ENCODE measurements at places on chromosomes 3 and 15.

DNA sequence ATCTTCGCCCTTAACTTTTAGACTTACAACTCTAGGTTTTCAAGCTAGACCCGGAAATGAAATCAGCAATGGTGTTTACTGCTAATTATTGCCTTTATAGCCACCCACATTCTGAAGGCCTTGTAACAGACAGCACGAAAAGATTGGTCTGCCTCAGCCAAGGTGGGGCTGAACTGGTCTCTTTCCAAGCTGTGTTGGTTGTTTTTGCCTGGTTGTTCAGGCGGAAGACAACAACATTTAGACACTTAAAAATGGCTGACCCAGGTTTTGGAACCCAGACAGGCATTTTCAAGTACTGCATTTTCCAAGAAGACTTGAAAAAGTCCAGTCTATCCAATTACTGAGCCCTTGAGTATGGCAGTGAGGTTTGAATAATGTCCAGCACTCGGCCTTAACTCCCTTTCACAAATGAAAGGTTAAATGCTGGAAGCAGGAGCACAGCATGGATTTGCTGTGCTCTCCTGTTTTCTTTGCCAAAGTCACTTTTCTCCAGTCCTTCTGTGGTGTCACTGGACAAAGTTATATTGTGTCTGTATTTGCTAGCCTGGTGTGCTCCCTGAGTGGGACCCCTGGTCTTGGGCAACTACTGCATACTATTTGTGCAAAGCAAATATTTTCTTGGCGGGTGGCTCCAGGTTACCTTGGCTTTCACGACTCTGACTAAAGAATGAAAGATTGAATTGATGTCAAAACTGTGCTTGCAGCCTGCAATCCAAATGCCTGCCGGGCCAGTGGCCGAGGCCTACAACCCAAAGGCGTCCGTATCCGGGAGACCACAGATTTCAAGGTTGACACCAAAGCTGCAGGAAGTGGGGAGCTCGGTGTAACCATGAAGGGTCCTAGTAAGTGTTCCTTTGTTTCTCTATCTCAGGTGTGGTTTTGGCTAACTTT lies 93.5 kb downstream of the FLNB start:
- DNase-seq, result no peak

- DNase-seq, result no peak
Observed at GRCh38 chr3:133896002-133896761, 500 bp upstream of the RAB6B start.

GRCh38 chr3:168322941-168323340 lies 227.2 kb upstream of the GOLIM4 start:
- no peak for DNase-seq

- no peak for DNase-seq
Observed at GRCh38 chr3:49626101-49626581, 48.0 kb upstream of the APEH start.

GRCh38 chr3:172517859-172518466 lies 5.3 kb downstream of the TNFSF10 start:
- no peak for DNase-seq

DNA sequence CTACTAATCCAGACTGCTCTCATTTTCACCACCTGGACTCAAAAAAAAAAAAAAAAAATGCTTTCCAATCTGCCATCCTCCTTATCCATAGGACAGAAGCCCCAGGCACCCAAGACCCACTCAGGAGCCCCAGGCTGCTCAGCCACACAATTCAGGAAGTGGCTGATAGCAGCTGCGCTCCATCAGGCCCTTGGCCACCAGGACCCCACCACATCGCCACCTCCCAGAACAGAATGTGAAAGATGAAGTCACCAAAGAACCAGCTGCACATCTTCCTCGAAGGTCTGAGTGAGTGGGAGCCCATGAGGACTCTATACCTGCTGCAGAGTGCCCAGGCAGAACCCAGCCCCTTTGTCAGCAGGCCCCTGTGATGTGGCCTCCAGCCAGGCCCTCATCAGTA lies 19.5 kb downstream of the POC1A start:
- no peak for DNase-seq

DNA sequence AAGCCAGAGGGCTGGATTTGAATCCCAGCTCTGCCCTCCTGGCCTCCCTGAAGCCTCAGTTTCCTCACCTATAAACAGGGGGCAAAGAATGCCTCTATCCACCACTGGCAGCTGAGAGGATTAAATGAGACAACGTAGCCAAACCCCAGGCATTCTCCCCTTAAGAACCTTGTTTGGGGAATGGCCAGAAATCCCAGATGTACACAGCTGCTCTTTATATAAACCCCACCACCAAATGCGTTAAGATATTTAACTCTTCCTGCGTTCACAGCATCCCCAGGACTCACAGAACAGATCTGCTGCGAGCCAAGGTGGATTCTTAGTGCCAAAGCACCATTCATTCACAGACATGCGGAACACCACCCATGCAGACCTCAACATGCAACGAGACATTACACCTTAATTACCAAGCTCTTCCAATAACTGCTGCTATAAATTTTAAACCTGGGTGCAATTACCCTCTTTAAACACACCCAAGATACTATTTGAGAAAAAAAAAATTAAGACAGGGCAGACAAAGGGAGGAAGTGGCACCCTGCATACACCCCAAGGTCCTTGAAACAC lies 5.2 kb downstream of the TLE3 start:
- DNase-seq, result no peak

DNA sequence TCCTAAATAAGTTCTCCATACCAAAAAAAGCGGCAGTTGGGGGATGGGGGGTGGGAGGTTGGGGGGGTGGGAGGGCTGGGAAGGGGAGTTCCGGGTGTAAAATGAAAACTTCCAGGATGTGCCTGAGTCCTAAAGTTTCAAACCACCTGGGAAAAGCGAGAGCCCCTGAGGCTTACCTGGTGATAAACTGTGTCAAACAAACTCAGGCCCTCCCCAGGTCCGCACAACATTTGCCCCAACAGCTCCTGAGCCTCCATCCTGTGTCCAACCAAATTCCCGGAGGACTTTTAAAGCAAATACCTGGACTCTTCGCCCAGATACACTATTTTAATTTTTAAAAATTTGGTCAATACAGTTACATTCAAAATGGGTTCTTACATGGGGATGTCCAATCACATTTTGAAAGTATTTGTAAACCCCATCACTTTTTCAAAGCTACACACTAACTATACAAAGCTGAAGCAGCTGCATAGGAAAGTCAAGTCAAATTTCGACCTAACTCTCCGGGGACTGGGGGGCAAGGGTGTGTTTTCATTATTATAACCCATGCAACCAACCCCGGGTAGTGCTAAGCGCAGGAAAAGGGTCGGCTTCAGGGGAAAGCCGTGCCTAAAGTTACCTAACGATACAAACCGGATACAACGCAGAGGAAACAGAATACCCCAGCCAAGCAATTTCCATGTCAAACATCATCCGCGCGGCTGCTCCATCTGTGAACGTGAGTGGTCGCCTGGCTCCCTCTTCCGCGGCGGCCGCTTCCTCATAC lies 685 bp upstream of the FOXB1 start:
- no peak for DNase-seq

- DNase-seq, result no peak
Observed at GRCh38 chr3:31853580-31853979, 127.5 kb downstream of the OSBPL10 start.

DNA sequence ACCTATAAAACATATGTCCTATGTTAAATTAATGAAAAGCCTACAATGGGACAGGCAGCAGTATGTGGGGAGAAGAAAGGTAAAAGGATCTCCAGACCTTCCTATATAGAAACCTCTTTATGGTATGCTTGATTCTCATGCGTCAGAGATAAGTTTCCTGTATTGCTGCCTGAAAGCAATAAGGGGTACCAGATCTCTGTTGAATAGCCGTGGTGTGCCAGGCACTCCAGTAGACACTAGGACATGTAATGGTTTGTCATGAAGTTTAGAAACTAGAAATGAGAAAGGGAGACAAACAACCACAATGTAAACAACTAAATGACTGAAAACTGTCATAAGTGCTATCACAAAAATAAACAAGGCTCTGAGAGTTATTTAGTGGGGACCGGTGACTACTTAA lies 168.1 kb downstream of the EFHB start:
- no peak for DNase-seq

DNA sequence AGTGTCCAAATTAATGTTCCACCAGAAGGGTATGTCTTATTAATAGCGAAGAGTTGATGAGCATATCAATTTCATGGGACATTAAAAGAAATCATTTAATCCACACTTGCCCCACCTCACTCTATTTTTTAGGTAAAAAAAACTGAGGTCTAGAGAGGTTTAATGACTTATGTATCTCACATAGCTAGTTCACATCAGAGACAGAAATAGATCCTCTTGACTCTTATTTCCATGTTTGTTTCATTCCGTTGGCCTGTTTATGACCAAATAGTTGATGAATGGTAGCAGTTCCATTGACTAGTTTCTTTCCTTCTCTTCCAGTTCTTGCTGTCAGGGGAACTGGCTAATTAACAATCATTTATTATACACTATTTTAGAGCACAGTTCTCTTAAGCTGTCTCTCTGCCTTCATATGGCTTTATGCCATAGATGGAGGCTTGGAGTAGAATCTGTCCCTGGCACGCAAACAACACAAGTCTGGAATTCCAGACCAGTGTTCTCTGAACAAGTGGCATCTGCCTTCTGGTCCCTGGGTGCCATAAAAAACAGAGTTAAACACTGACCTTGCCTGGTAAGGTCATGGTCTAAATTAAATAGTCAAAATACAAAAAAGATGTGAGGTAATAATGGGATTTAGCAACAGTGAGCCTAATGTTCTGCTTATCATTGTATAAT lies 220.0 kb upstream of the CGNL1 start:
- no peak for DNase-seq

GRCh38 chr3:60304112-60304511 lies 947.1 kb downstream of the FHIT start:
- no peak for DNase-seq

- no peak for DNase-seq
Observed at GRCh38 chr3:129822679-129823078, 70.8 kb downstream of the TMCC1 start.

- no peak for DNase-seq
Observed at GRCh38 chr15:80743189-80743833, 35.9 kb upstream of the CEMIP start.

- no peak for DNase-seq
Observed at GRCh38 chr15:78638658-78639314, 2.2 kb downstream of the CHRNB4 start.

DNA sequence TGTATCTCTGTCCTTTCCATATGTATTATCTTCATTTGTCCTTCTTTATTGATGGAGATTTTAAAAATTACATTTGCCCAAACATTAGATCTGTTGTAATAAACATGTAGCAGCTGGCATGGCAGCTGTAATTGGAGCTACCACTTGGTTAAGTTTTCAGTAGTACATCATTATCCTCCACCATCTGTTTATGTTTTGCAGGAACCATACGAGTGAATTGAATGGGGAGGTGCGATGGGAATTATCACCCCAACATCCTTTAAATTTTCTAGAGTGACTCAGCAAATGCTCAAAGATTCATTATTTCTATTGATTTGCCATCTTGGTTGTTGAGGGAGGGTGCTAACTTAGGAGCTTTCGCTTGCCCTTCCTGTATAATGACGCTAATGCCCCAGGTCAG lies 32.6 kb upstream of the NOX5 start:
- DNase-seq, result no peak

DNA sequence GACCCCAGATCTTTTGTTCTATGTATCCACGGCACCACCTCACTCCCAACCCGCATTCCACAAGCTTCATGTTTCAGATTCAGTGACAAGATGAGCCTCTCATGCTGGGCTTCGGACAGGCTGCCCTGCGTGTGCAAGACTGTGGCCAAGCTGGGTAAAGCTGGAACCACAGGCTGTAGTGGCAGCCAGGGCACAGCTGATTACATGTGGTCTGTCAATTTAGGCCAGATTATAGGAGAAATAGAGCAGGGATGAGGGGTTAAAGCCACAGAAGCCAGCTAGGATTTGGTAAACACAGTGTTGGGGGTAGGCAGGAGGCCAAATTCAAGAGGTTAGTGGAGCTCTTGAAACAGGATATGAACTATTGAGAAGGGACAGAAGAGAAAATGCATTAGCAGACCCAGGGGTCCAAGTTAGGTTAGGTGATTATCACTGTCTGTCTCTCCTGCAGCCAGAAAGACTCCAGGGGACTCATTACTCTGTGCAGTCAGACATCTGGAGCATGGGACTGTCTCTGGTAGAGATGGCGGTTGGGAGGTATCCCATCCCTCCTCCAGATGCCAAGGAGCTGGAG lies 12.9 kb downstream of the SNAPC5 start:
- no peak for DNase-seq

All from T-helper 1 cell (primary cell).